Colonic mucosa (tissue), 4 donors: ENCODE measurements at places on chromosomes 16 and 17. TPM values are rescaled to one million over a fixed set of nuclear protein-coding genes. Genes with fewer than 3 reads are reported as not detected.

DNA sequence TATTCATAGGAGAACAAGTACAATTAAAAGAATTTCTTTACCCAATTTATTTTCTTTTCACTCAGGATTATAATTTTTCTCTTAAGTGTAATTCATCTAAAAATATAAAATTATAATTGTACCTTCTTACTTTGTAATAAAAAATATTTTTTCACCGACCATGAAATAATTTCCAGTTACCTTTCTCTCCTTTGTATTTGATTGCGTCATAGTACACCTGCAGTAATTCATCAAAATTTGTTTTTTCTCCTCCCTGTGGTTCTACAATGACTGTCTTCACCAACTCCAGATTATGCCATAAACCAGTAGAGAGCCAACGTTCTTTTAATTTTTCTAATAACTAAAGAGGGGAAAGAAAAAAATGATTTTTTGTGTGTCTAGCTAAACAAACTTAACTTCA is 119.1 kb downstream of the BRIP1 start:
- no peak overlapping the region for H3K4me3 ChIP-seq
- no peak overlapping the region for H3K27ac ChIP-seq
- DNase-seq = no peak

GRCh38 chr16:86363836-86364618 is 146.3 kb upstream of the FOXF1 start:
- no peaks in the 10 kb centered on the region for H3K27me3 ChIP-seq
- no peaks in the 10 kb centered on the region for H3K4me1 ChIP-seq
- DNase-seq = no peak
- no peaks in the 10 kb centered on the region for H3K36me3 ChIP-seq

DNA sequence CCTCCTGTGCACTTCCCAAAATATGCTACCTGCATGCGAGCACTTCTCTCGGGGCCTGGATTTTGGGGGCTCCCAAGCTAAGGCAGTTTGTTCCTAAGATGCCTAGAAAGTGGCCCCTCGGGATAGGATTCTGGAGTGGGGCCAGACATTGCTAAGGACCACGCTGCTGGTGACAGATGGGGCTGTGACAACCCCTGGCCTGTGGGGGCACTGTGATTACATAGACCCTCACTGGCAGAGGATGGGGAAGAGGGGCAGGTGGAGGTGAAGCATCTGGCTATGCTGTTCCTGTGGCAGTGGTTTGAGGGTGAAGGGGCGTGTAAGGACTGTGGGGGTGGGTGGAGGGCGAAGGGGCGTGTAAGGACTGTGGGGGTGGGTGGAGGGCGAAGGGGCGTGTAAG is 128.4 kb downstream of the ENGASE start:
- H3K4me1 ChIP-seq = no peaks in the 10 kb centered on the region
- no peaks in the 10 kb centered on the region for H3K36me3 ChIP-seq
- H3K27ac ChIP-seq = no peak overlapping the region
- DNase-seq = no peak
- no peaks in the 10 kb centered on the region for H3K27me3 ChIP-seq

DNA sequence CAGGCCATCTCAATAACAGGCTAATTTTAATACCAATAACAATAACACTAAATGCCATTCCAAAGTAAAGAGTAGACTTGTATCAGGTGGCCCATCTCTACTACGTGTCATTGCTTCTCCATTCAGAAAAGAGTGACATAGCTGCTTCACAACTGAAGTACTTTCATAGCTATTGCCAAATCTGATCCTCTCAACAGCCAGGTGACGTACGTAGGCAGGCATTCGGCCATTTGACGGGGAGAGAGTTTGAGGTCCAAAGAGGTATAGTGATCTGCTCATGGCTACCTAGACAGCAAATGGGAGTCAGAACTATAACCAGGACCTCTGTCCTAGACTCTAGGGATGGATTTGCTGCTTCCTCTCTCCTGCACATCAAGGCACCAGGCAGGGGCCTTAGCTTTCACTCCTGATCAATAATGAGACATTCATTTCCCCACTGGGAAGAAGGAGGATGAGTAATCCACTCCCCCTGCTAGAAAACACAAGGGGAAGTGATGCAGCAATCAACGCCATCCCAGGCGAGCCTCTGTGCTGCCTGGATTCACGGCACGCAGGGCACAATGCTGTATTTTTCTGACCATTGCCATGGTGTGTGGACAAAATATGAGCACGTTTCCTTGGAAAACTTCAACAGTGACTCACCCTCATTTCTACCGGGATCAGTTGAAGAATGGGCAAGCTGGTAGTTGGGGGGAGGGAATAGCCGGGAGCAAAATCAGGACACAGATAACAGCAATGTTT is 80.9 kb downstream of the SPACA3 start:
- H3K4me1 ChIP-seq = no peaks in the 10 kb centered on the region
- no peak overlapping the region for H3K4me3 ChIP-seq
- no peaks in the 10 kb centered on the region for H3K36me3 ChIP-seq
- no peak for DNase-seq
- no peak overlapping the region for H3K27ac ChIP-seq
- no peaks in the 10 kb centered on the region for H3K27me3 ChIP-seq

DNA sequence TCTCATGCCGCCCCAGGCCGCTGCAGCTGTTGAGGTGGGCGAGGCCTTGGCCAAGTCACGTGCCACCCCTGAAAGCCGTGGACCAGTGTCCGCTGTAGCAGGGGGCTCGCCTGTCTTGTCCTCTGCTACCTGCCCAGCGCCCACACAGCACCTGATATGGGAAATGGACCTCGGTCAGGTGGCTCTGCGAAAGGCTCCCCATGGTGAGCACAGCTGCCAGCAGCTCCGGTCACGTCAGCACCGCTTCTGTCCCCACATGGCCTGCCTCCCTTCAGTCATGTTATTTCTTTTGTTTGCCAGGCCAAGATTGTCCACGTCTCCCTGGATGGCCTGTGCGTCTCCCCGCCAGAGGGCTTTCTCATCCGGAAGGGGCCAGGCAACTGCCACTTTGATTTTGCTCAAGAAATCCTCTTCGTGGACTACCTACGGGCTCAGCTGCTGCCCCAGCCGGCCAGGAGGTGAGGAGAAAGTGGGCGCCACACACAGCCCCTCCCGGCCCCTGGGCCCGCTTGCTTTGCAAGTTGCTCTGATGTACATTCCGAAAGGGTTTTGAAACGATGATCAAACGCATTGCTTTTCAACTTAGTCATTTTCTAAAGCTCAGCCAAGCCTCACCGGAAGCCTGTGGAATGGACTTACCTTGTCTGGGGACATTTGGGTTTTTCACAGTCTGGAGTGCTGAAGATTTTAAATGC is 219.8 kb downstream of the KATNIP start:
- no peaks in the 10 kb centered on the region for H3K36me3 ChIP-seq
- DNase-seq = no peak
- H3K27me3 ChIP-seq = no peaks in the 10 kb centered on the region
- H3K4me3 ChIP-seq = no peak overlapping the region

- no peak overlapping the region for H3K27ac ChIP-seq
- no peak for DNase-seq
- no peaks in the 10 kb centered on the region for H3K27me3 ChIP-seq
- H3K36me3 ChIP-seq = peaks cover 19% of the 10 kb centered on the region
- no peaks in the 10 kb centered on the region for H3K4me1 ChIP-seq
- H3K4me3 ChIP-seq = no peak overlapping the region
Observed at GRCh38 chr17:37535906-37536305, 46.2 kb downstream of the DUSP14 start.

DNA sequence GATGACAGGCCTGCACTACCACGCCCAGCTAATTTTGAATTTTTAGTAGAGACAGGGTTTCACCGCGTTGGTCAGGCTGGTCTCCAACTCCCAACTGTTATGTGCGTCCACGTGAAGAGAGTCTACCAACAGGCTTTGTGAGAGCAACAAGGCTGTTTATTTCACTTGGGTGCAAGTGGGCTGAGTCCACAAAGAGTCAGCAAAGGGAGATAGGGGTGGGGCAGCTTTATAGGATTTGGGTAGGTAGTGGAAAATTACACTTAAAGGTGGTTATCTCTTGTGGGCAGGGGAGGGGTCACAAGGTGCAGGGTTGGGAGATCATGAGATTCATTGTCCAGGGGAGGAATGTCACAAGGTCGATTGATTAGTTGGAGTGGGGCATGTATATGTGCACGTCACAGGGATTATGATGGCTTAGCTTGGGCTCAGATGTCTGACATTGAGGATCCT is 111.6 kb downstream of the GOSR1 start:
- no peaks in the 10 kb centered on the region for H3K36me3 ChIP-seq
- no peak overlapping the region for H3K4me3 ChIP-seq
- H3K27ac ChIP-seq = no peak overlapping the region
- H3K27me3 ChIP-seq = no peaks in the 10 kb centered on the region

GRCh38 chr17:30378241-30378824 is 394 bp upstream of the CPD start:
- H3K27me3 ChIP-seq = no peaks in the 10 kb centered on the region
- DNase-seq = peak; percentile 51
- peak overlapping the region; percentile 97 for H3K4me3 ChIP-seq
- peak overlapping the region; percentile 88 for H3K27ac ChIP-seq

DNA sequence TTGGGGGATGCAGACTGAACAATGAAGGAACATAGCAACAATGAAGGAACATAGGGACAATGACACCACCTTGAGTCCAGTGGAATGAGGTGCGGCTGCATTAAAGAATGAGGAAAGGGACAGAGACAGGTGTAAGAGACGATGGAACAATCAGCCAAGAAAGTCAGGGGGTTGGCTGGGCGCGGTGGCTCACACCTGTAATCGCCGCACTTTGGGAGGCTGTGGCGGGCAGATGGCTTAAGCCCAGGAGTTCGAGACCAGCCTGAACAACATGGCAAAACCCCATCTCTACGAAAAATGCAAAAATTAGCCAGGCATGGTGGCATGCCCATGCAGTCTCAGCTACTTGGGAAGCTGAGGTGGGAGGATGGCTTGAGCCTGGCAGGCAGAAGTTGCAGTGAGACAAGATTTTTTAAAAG is 13.6 kb upstream of the CBFB start:
- H3K36me3 ChIP-seq = no peaks in the 10 kb centered on the region
- H3K4me3 ChIP-seq = no peak overlapping the region
- H3K27ac ChIP-seq = no peak overlapping the region
- no peak for DNase-seq

DNA sequence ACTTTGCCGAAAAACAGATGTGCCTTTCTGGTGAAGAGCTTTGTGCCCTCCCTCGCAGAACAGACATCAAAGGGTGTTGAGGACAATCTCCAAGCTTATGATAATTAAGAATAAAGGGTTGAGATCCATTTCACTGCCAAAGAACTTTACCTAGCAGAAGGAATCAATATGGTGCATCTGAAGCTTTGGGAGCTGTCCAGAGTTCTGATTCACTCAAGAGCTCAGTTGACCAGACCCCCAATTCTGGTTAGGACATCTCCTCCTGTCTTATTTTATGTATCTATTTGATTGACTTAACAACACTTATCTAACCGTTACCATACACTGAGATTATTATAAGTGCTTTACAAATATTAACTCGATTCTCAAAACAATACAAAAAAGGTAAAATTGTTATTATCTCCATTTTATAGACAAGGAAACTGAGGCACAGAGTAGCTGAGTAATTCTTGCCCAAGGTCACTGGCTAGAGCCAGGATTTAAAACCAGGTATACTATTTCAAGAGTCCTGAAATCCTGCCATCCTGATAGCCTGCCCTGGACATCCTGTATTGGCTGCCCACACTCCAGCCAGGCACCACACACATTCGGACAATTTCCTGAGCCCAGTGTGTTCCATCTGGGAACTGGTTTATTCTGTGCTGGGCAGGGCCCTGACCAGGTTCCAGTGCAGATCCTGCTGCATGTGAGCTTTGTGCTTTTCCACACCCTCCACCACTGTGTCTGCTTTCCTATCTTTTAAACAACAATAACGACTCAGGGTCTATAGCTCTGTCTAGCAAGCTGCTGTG is 29.8 kb downstream of the PITPNM3 start:
- no peaks in the 10 kb centered on the region for H3K27me3 ChIP-seq

GRCh38 chr17:41977991-41978390 is 11.4 kb downstream of the CNP start:
- no peaks in the 10 kb centered on the region for H3K4me1 ChIP-seq
- H3K27me3 ChIP-seq = no peaks in the 10 kb centered on the region
- no peak for DNase-seq
- H3K36me3 ChIP-seq = peaks cover 11% of the 10 kb centered on the region
- H3K27ac ChIP-seq = no peak overlapping the region

DNA sequence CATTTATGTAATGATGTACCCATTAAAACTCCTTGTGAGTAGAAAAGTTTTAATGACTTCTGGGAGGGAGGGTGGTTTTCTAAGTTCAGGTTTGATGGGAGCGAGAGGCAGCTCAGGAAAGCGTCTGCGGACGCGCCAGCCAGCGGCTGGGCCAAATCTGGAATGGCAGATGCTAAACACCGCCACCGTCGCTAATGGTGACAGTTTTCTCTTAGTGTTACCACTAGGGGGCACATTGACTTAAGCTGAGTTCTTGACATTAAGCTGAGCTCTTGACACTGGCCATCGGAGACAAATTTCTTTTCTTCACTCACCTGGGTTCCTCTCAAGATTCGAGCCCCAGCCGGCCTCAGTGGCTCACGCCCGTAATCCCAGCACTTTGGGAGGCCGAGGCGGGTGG is 6.7 kb downstream of the TRPV1 start:
- no peaks in the 10 kb centered on the region for H3K36me3 ChIP-seq
- no peaks in the 10 kb centered on the region for H3K4me1 ChIP-seq
- no peaks in the 10 kb centered on the region for H3K27me3 ChIP-seq
- no peak for DNase-seq

DNA sequence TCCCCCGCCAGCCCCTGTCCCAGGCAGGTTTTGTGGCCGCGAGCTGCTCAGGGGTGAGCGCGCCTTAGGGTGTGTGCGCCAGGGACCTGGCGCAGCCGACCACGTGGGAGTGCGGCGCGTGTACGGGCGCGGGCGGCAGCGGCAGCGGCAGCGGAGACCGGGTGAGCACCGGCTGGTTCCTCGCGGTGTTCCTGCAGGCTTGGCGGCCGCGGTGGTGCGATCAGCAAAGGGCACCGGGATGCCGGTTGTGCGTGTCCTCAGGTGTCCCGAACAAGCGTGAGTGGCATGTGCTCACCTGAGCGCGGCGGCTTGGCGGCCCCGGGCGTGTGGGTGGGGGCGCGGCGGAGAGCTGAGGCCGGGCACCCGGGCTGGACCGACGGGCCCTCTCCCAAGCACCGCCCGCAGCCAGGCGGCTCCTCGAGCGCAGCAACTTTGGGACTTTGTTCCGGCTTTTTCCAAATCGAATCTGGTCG is 381 bp upstream of the HSD11B2 start:
- no peaks in the 10 kb centered on the region for H3K36me3 ChIP-seq
- peaks cover 3% of the 10 kb centered on the region for H3K4me1 ChIP-seq
- peak overlapping the region; percentile 87 for H3K27ac ChIP-seq
- peak; percentile 86 for DNase-seq
- no peaks in the 10 kb centered on the region for H3K27me3 ChIP-seq

PPM1E gene
- 0.05 TPM for total RNA-seq

CUEDC1 gene
- total RNA-seq = 15.2 TPM

CNTD1 gene
- not detected for total RNA-seq

TTC19 gene
- 44.5 TPM for total RNA-seq

SLC22A31 gene
- total RNA-seq = not detected

COQ7 gene
- 39.0 TPM for total RNA-seq

SOST gene
- total RNA-seq = not detected

NACA2 gene
- total RNA-seq = not detected

TOX3 gene
- 50.5 TPM for total RNA-seq

TP53TG3F gene
- total RNA-seq = not detected

OR1A1 gene
- total RNA-seq = not detected

CCL15 gene
- 54.4 TPM for total RNA-seq
